ENCODE measurements at places on chromosomes 12 and 14.

DNA sequence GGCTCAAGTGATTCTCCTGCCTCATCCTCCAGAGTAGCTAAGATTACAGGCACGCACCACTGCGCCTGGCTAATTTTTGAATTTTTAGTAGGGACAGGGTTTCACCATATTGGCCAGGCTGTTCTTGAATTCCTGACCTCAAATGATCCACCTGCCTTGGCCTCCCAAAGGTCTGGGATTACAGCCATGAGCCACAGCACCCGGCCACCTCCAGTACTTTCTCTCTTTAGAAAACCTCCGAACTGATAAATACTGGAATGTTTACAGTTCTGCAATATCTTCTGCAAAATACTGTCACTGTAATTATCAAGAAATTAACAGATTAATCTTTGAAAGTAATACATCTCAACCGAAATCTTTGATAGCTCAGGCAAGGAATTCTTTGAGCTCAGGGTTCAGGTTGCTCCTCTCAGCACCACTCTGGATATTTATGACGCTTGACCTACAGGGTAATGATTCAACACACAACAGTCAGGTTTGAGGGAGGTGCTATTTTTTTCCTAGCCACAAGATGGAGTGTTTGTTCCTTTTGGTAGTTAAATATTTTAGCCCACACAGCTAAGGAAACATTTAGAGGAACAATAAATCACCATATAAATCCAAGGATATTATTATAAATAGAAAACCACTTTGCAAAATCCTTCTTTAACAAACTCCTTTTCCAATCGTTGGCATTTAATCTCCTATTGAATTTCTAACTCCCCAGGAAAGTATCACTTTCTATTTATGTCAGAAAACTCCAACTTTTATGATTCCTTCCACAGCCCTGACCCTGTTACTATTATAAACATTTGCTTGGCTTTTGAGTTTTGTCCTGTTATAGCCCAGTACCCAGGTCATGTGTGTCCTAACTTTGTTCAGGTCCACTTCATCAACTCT, 48.6 kb upstream of the GTF2A1 start:
- DNase-seq, result peak; percentile 33

GRCh38 chr12:95966287-95966870, 23.2 kb downstream of the AMDHD1 start:
- no peak for DNase-seq

DNA sequence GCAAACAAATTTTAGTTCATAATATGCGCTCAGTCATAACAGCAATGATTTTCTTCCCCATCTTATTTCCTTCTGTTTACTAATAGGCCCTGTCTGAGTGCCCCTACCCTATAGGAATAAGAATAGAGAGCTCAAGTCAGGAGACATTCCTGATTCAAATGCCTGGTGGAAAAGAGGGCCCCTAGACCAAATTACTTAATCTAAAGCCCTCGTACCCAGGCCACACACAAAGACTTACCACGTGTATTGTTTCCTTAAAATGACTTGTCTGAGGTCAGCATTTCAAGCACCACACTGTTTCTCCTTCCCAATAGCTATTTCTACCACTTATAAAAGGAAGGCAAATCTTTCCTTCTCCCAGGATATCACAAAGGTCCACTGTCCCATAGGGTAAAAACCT, 314.9 kb upstream of the TMTC1 start:
- peak; percentile 30 for DNase-seq

GRCh38 chr12:40105265-40105514, 691 bp downstream of the SLC2A13 start:
- no peak for DNase-seq

GRCh38 chr14:34931206-34931605, 51.6 kb upstream of the SRP54 start:
- no peak for DNase-seq

DNA sequence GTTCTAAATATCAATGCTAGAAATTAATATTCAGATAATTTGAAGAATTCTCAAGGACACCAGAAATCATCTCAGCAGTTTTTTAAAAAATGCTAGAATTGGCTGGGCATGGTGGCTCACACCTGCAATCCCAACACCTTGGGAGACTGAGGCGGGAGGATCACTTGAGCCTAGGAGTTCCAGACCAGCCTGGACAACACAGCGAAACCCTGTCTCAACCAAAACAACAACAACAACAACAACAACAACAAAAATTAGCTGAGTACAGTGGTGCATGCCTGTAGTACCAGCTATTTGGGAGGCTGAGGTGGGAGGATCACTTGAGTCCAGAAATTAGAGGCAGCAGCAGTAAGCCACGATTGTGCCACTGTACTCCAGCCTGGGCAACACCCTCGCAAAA, 3.2 kb upstream of the MDP1 start:
- no peak for DNase-seq

Measured in iPS DF 19.7 (cell line).